ENCODE measurements at places on chromosomes 6 and 20. TPM values are rescaled to one million over a fixed set of nuclear protein-coding genes. Genes with fewer than 3 reads are reported as not detected.

Gene TPX2
- 21.0 TPM for total RNA-seq

Gene C20orf141
- not detected for total RNA-seq

Gene NFATC2
- total RNA-seq = under 0.01 TPM

Gene SLA2
- total RNA-seq = not detected

Gene SLC35F1
- under 0.01 TPM for total RNA-seq

Gene OLIG3
- total RNA-seq = not detected

Gene KCNB1
- total RNA-seq = under 0.01 TPM

Gene STMN3
- 16.4 TPM for total RNA-seq

Gene CALHM6
- 0.33 TPM for total RNA-seq

GRCh38 chr6:1103021-1103420, 208.9 kb upstream of the FOXQ1 start:
- H3K36me3 ChIP-seq = no peaks in the 10 kb centered on the region
- peaks cover 2% of the 10 kb centered on the region for H3K4me1 ChIP-seq
- DNase-seq = no peak
- H3K27me3 ChIP-seq = no peaks in the 10 kb centered on the region
- no peak overlapping the region for H3K27ac ChIP-seq

- no peak overlapping the region for H3K4me3 ChIP-seq
- no peaks in the 10 kb centered on the region for H3K27me3 ChIP-seq
- no peak overlapping the region for H3K27ac ChIP-seq
- no peak for DNase-seq
- no peaks in the 10 kb centered on the region for H3K4me1 ChIP-seq
Observed at GRCh38 chr6:151180330-151181048, 59.3 kb upstream of the AKAP12 start.

DNA sequence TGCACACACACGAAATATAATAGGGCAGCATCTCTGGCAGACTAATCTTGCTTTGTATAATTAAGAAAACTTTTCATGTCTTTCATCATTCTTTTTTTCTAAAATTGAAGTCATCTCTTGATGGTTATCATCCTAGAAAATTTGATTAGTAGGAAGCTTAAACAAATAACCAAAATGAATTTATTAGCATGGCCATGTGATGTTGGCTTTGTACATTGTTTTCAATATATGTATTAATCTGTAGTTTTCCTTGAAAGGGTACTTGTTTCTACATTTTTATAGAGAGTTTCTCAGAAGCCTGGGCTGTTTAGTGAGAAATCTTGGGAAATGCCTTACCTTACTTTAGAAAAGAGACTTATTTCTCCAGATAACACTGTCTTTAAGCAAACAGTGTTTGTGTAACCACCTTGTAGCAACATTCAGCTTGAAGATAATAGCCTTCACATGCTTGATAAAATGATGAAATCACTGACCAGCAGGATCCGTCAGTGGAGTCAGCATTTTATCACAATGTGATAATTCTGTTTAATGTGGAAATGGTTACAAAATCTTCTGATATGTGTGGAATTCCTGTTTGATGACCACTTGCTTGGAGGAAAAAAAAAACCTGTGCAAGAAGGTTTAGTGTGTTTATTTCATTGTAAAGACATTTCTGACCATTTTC, 147.8 kb downstream of the MACROD2 start:
- no peaks in the 10 kb centered on the region for H3K27me3 ChIP-seq
- H3K4me3 ChIP-seq = no peak overlapping the region
- H3K27ac ChIP-seq = no peak overlapping the region
- DNase-seq = peak; percentile 73
- no peaks in the 10 kb centered on the region for H3K4me1 ChIP-seq
- H3K36me3 ChIP-seq = no peaks in the 10 kb centered on the region

GRCh38 chr6:42742116-42742894, 3.6 kb downstream of the TBCC start:
- H3K4me3 ChIP-seq = no peak overlapping the region
- peak; percentile 88 for DNase-seq
- no peaks in the 10 kb centered on the region for H3K27me3 ChIP-seq

DNA sequence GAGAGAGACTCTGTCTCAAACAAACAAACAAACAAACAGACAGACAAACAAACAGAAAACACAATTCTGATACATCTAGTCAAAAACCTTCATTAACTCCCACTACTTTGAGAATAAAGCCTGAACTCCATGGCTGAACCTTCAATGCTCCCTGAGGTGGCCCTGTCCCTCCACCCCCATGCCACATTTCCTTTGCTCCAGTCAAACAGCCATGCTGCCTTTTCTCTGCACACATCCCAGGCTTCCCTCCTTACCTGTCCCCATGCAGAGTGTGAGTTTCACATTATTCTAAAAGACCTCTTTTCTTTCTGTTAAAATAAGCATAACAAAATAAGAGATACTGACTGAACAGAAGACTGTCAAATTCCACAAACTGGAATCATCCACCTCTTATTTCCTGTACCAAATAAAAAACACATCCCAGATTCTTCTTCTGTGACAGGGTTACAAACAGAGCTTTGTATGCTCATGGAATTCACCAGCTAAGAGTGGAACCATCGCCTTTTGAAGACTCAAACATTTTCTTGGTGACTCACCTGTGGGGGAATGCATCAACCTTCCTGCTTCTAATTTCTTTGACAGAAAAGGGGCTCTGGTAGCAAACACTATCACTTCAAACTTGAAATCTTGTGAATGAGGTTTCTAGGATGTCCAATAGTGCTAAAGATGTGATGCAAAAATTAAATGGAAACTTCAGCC, 71.0 kb upstream of the SLC22A16 start:
- H3K27me3 ChIP-seq = no peaks in the 10 kb centered on the region
- no peaks in the 10 kb centered on the region for H3K4me1 ChIP-seq
- no peak overlapping the region for H3K4me3 ChIP-seq
- H3K27ac ChIP-seq = no peak overlapping the region
- peak; percentile 79 for DNase-seq
- H3K36me3 ChIP-seq = no peaks in the 10 kb centered on the region

DNA sequence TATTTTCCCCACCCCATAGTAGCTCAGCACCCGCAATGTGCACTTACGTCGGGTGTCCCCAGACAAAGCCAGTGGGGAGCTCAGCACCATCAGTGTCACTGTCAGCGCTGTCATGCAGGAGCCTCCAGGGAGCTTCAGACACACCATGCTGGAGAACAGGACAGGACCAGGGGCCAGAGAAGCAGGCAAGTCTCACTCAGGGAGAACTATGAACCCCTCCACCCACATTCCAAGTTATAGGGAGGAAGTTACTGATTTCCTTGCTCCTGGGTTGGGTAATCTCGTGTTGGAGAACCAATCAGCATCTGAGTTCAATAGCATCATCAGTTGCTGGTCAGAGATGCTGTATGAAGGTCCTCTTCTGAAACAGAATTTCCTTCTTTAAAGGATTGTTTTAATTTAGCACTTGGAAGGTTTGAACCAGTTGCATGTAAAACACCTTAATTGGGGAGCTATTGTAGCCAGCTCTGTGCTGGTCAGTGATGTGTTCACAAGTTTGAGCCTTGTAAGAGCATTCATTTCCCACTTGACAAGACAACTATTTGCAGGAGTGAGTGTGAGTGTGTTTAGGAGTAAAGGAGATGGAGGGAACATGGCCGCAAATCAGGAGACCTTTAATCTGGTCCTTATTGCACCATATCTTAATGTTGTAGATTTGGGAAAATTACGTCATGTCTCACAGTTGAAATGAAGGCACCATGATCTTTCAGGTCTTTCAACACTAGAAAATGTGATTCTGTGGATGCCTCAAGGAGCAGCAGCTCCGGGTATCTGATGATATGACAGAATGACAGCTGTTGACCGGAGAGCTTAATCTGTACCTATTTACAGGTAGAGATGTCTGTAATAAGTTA, at the start of gene HLA-DRB1:
Gene HLA-DRB1 (minus strand): TSS at position 253 of the 854 bp plus-strand sequence. CDS start 106 bp downstream, at position 147.
- DNase-seq = no peak
- H3K4me1 ChIP-seq = no peaks in the 10 kb centered on the region
- no peaks in the 10 kb centered on the region for H3K27me3 ChIP-seq
- H3K27ac ChIP-seq = no peak within 1 kb of the TSS

DNA sequence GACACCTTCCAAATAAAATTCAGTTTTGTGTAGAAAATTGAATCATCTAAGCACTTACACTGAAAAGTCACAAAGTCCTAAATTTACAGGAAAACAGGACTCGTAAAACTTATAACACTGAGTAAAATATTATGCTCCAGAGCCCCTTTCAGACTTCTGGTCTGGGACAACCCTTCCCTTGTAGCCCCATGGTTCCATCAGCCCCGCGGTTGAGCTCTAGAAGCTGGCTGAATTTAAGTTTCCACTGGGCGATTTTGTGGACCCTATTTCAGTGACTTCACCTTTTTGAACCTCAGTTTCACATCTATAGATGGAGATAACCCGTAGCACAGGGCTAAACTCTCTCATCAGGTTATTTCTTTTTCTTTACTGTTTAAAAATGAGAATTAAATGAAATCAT, 117.7 kb upstream of the BACH2 start:
- H3K4me1 ChIP-seq = no peaks in the 10 kb centered on the region
- no peak for DNase-seq
- H3K36me3 ChIP-seq = no peaks in the 10 kb centered on the region
- peaks cover 5% of the 10 kb centered on the region for H3K27me3 ChIP-seq
- H3K27ac ChIP-seq = no peak overlapping the region

DNA sequence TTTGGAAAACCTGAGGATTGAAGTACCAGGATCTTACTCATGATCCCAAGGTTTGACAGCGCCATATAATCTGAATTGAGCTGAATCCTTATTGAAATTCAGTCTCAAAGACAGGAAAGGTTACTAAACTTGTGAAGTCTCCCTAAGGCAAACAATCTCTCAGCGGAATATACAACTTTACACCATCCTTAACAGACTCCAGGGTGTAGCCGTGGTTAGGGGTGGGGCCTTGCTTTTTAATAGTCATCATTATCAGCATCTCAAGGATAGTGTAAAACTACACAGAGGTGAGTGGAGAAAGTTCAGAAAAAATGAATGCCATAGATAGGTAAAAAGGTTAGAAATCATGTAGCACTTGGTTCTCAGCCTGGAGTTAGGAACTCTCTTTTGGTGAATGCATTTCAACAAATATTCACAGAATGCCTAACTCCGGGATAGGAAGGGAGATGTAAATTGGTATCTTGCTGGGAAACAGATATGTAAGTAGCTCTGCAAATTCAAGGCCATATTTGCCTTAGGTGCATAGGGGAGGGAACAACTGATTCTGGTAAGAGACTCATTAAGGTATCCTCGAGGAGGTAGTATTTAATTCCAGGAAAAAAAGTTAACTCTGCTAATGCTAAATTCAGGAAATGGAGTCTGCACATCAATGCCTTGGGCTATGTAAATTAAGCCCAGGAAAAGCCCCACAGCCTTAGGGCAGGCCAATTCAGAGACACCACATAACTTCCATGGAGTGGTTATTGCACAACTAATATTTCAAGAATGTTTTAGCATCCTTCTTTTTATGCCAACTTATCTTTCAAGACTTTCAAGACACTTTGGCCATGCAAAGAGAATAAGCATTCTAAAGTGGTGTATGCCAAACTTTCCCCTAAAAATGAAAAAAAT, 61.6 kb downstream of the SNAP25 start:
- H3K27me3 ChIP-seq = no peaks in the 10 kb centered on the region
- H3K36me3 ChIP-seq = no peaks in the 10 kb centered on the region
- peaks cover 4% of the 10 kb centered on the region for H3K4me1 ChIP-seq

GRCh38 chr6:67411036-67411435, 1224.0 kb upstream of the ADGRB3 start:
- no peaks in the 10 kb centered on the region for H3K36me3 ChIP-seq
- no peak overlapping the region for H3K4me3 ChIP-seq
- DNase-seq = no peak
- H3K27ac ChIP-seq = no peak overlapping the region
- no peaks in the 10 kb centered on the region for H3K4me1 ChIP-seq
- H3K27me3 ChIP-seq = no peaks in the 10 kb centered on the region

GRCh38 chr20:24149881-24150307, 161.3 kb upstream of the GGTLC1 start:
- H3K27me3 ChIP-seq = no peaks in the 10 kb centered on the region
- H3K4me3 ChIP-seq = no peak overlapping the region
- no peak for DNase-seq
- H3K4me1 ChIP-seq = no peaks in the 10 kb centered on the region
- no peak overlapping the region for H3K27ac ChIP-seq
- H3K36me3 ChIP-seq = no peaks in the 10 kb centered on the region

GRCh38 chr6:29509711-29510110, 22.0 kb upstream of the MAS1L start:
- no peaks in the 10 kb centered on the region for H3K27me3 ChIP-seq
- H3K27ac ChIP-seq = no peak overlapping the region
- H3K4me3 ChIP-seq = no peak overlapping the region
- H3K36me3 ChIP-seq = no peaks in the 10 kb centered on the region

DNA sequence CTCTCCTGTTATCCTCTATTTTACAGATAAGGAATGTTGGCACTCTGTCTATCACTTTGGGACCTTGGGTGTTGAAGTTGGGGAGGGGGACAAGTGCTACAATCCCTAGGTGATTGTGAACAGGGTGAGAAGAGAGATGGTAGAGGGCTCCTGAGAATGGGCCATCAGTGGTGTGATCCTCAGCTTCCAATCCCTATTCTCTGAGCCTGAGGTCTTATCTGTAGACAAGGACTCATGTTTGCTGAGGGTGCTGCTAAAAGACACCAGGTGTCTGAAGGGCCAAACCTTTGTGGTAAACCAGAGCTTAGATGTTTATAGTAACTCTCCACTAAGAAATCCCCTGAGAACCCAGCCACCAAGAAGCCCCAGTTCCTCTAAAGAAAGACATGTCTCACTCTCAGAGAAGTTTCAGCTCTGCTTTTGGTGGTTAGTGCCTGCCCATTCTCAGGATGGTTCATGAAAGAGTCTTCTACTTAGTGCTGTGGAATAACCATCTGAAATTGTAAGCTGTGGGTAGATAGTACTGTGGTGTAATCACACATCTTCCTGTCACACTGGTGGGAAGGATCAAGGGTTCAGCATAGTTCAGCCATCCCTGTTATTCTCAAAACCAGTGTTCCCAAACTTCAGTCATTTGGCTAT, 58.2 kb upstream of the IL20RA start:
- DNase-seq = no peak
- H3K27ac ChIP-seq = no peak overlapping the region
- H3K4me3 ChIP-seq = no peak overlapping the region
- H3K36me3 ChIP-seq = no peaks in the 10 kb centered on the region

DNA sequence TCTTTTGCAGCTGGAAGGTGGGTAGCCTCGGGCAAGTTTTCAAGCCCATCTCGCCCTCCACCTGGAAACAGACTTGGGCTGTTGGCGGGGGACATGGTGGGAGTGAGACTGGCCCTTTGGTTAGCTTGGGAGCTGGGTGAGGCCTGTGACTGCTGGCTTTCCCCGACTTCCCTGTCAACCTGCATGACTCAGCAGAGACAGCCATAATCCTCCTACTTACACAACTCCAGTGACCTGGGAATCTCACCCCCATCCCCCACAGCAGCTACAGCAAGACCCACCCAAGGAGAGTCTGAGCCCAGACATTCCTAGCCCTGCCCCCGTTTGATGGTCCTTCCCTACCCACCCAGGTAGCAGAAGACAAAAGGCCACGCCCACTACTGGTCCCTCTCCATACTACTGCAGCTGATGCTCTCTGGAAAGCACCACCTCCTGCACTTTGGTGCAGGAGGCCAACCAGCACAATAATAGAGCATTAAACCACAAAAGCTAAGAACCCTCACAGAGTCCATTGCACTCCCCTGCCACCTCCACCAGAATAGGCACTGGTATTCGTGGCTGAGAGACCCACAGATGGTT, 188.4 kb downstream of the TRDN start:
- H3K4me3 ChIP-seq = no peak overlapping the region
- no peaks in the 10 kb centered on the region for H3K27me3 ChIP-seq
- DNase-seq = no peak

GRCh38 chr20:1801225-1801928, 93.8 kb upstream of the SIRPA start:
- no peaks in the 10 kb centered on the region for H3K27me3 ChIP-seq
- no peak overlapping the region for H3K27ac ChIP-seq
- peaks cover 4% of the 10 kb centered on the region for H3K4me1 ChIP-seq
- no peak for DNase-seq
- H3K36me3 ChIP-seq = no peaks in the 10 kb centered on the region

GRCh38 chr6:95768539-95768938, 191.2 kb downstream of the MANEA start:
- H3K4me1 ChIP-seq = no peaks in the 10 kb centered on the region
- H3K27ac ChIP-seq = no peak overlapping the region
- H3K36me3 ChIP-seq = no peaks in the 10 kb centered on the region
- no peak overlapping the region for H3K4me3 ChIP-seq

All from fibroblast of lung (primary cell).